Stimulated activated CD4-positive, alpha-beta T cell treated with anti-CD3 and anti-CD28 coated beads, Interleukin-4, amount 100 ng/mL, for 4 hours (primary cell): ENCODE measurements at places on chromosomes 6 and 20.

GRCh38 chr6:144729502-144729901 lies 444.4 kb downstream of the UTRN start:
- DNase-seq: no peak

- no peak for DNase-seq
Measured at GRCh38 chr6:157198425-157199279, 124.7 kb downstream of the TMEM242 start.

DNA sequence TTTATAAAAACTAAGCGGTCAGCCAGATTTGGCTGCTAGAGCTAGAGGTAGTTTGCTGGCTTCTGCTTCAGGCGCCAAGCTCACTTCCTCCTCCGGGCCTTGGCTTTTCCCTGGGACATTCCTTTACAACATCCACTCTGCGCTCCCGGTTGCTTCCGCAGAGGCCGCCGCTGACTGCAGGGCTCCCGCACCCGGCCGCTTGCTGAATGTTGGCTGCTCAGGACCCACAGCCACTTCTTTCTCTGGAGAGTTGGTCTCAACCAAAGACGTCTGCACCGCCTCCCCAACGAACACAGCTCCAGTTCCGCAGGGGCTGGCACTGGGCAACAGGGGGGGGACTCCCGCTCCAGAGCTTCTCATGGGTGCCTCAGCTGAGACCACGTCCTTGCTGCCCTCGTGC lies 282.8 kb downstream of the TFAP2C start:
- no peak for DNase-seq

DNA sequence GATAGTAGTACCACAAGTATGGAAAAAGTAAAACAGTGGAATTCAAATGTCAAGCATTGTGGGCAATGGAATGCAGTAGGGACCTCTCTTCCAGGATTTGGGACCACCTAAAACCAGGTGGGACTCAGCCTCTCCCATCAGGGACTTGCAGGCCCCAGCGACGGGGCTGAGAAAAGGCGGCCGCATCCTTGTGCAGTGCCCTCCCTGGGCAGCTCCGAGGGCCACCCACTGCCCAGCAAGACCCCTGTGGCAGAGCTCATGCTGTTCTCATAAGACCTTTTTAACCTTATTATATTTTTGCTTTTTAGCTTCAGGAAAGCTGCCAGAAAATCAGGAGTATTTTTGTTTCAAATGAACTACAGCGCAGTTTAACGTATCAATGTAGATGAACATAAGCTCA lies 142.6 kb upstream of the RPS6KA2 start:
- no peak for DNase-seq

- no peak for DNase-seq
Measured at GRCh38 chr6:77173472-77174074, 289.7 kb downstream of the HTR1B start.

DNA sequence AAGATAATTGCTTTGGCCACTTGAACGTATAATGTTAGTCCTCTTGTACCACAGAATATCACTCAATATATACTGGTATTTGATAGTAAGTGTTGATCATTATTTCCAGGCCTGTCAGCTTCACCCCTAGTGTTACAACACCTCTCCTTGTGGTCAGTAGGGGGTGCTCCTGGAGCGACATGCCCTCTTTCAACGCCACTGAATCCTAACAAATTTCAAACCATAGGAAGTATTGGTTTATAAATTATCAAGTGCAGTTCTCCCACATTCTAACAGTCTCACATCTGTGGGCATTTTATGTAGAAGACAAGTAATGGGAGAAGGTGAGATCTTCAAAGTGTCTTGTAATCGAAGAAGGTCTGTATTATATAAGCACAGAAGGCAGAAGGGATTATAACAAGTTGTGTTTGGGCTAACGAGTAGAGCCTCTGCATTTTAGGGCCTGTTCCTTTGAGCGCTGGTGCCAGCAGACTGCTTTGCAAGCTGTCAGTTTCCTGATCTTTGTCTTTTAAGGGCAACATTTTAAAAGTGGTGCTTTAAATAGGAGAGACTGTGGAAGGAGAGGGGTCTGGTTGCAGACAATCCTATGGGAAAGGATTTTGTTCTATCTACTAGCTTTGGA lies 57.1 kb upstream of the CEP162 start:
- DNase-seq: no peak

DNA sequence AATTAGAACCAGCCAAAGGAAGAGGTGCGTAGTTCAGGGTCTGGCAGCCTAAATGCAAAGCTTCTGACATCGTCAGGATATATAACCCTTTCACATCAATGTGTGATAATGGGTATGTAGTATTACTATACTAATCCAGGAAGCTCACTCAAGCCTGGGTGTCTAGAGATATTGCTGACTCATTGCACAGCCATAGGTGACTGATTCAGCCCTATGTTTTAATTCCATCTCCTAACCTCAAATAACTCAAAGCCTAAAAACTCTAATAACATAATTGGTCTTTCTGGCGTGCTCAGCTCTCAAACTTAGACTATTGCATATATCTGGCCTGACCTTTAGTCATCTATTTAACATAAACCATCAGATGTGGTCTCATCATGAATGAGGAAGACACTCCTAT lies 658.4 kb downstream of the TBC1D32 start:
- no peak for DNase-seq

GRCh38 chr6:15303162-15303919 lies 57.5 kb downstream of the JARID2 start:
- no peak for DNase-seq

DNA sequence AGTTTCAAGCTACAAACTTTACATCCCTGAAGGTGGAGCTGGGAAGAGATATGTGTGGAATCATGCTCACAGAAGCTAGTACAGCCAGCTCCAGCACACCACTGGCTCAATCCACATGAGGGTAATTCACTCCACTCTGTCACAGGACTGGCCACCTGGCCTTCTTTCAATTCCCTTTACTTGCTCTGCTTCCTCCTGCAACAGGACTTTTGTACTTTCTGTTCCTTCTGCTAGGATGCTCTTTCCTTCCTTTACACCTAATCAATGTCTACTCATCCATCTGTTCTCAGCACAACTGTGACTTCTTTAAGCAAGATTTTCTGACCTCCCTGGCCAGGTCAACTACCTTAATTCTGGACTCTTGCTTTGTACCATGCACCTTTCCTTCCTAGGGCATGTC lies 39.4 kb upstream of the MYB start:
- no peak for DNase-seq

GRCh38 chr6:152071318-152071717 lies 263.8 kb downstream of the ESR1 start:
- no peak for DNase-seq

GRCh38 chr6:57063847-57064246 lies 17.4 kb downstream of the KIAA1586 start:
- no peak for DNase-seq

DNA sequence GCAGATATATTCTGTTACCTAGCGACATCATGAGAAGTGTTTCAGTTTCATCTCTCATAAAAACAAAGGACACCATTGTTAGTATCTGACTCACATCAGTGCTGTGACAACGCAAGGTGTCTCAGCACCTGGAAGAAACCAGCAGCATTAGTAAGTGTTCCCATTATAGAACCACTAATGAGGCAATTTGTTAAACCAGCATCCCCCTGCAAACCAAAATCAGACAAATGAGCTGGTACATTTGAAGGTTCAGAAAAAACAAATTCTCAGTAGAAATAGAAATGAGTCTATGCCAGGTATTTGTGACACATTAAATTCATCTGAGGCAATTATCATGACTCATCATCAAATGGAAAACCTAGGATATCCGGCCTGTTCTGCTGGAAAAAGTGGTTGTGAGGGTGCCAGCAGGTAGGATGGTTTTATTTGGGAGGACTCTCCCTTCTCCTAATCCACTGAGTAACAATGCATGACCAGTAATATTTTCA lies 151.7 kb downstream of the TMEM200A start:
- peak; percentile 41 for DNase-seq

- no peak for DNase-seq
Measured at GRCh38 chr6:125102891-125103290, 50.7 kb upstream of the TPD52L1 start.

DNA sequence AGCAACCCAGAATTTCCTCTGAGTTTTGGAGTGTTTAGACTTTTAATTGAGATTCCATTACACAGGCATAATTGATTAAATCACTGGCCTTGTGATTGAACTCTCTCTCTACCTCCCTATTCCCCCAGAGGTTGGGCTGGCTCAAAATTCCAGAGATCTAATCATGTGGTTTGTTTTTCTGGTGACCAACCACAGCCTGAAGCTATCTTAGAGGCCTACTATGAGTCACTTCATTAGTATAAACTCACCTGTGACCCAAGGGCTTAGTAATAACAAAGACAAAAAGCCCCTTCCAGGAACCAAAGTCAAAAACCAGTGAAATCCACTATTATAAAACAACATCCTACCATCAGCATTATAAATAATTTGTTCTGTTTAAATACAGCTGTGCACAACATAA lies 992.5 kb upstream of the CITED2 start:
- no peak for DNase-seq

DNA sequence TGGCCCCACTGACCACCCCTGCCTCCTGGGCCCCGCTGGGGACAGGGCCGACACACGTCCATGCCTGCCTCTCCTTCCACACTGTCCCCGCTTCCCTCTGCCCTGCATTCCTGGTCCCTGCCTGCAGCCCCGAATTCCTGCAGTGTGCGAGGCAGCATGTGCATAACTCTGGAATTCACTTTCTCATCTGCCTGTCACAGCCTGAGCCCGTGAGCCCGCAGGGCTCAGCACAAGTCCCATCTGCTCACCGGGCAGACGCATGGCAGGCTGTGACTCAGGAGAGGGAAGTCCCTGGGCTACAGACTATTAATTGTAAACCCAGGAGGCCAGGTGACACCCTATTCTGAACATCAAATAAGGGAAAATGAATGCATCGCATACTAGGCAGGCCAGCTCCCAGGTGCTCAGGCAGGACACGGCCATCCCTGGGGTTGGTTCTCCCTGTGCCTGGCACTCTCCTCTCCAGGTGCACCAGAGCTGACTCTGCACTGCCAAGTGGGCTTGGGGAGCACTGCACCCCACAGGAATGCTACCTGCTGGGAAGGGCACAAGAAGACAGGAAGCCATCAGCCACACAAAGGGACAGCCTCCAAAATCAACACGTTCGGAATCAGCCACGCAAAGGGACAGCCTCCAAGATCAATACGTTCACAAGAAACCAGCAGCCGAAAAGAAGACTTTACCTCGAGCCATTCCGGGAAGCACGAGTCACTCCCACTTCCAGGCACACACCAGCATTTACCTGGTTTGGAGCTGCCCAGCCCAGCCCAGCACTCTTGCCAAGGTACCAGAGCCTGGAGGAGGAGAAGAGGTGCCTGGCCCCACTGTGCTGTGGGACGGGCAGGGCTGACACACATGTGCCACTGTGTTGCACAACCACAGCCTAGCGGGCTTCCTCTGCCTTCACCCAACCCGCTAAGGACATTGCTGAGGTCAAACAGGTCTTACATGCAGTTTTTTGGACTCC lies 65.9 kb downstream of the DLL1 start:
- DNase-seq: no peak

- no peak for DNase-seq
Measured at GRCh38 chr6:106396426-106397220, 36.1 kb downstream of the CRYBG1 start.

DNA sequence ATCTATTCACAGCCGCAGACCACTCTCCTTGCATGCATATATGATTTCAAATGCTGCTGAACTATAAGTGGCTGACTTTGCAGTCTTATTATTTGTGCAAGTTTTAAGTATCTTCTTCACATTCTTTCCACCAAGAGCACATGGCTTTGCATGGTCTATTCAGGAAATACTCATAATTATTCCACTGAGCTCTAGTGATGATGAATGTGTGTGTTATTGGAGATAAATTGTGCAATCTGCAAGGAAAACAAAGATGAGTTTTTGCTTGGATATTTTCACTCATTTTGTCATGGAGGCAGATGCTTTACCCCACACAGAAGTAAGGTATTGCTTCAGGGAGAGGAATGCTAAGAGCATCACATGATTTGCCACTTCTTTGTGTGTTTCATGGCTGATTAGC lies 764.6 kb downstream of the TBC1D32 start:
- no peak for DNase-seq
